ENCODE measurements at places on chromosomes 6 and 20.

- no peak for DNase-seq
These were observed 122.2 kb downstream of the JPH2 start for GRCh38 chr20:44064501-44065400.

- DNase-seq = no peak
These were observed 122.3 kb downstream of the QKI start for GRCh38 chr6:163536770-163537169.

- DNase-seq = no peak
These were observed 105.6 kb downstream of the TCP11 start for GRCh38 chr6:35035481-35036030.

- DNase-seq = no peak
These were observed 4.3 kb downstream of the KHDC1 start for GRCh38 chr6:73258721-73259120.

DNA sequence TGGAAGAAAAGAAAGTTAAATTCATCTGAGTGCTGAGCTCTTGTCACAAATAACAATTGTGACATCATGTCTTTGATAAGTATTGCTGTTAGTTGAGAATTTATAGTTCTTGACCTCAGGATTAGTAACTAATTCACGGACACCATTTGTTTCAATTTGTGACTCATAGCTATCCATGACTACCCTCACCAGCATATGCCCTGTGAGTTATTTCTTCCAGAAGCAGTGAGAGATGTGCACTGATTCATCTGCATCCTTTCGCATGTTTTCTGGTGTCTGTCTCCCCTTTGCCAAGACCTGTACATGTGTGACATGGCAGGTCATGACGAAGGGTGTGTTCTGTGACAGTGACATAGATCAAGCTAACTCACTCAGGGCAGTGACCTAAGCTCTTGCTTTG, 86.9 kb downstream of the SOBP start:
- DNase-seq = no peak

- no peak for DNase-seq
These were observed 188.4 kb downstream of the MTFR2 start for GRCh38 chr6:136061701-136062100.

- peak; percentile 91 for DNase-seq
These were observed 93.9 kb upstream of the BTN3A2 start for GRCh38 chr6:26270903-26271667.

- DNase-seq = no peak
These were observed 91.2 kb downstream of the SMAP1 start for GRCh38 chr6:70758883-70759282.

GRCh38 chr20:32496811-32497533, 88.2 kb downstream of the NOL4L start:
- DNase-seq = no peak

DNA sequence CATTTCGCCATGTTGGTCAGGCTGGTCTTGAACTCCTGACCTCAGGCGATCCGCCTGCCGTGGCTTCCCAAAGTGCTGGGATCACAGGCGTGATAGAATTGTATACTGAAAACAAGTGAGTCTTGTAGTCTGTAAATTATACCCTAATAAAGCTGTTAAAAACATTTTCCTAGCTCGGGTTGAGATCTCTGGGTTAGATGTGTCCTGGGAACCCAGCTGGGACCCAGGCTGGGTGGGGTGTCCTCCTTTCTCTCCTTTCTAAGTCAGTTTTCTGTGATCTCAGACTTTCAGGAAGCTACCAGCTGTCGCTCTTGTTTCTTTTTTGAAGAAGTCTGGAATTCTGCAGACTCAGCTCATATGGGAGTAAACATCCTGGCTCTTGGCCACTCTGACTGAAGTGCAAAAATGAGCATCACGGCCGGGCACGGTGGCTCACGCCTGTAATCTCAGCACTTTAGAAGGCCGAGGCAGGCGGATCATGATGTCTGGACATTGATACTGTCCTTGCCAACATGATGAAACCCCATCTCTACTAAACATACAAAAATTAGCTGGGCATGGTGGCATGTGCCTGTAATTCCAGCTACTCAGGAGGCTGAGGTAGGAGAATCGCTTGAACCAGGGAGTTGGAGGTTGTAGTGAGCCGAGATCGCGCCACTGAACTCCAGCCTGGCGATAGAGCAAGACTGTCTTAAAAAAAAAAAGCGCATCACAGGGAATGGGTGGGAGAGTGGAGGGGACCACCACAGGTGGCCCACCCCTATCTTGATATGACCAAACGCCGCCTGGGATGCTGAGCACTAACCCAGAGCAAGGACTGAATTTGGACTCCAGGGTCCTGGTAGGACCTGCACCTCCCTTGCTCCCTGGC, 9.9 kb upstream of the PCIF1 start:
- no peak for DNase-seq

- peak; percentile 6 for DNase-seq
These were observed 523 bp downstream of the CPXM1 start for GRCh38 chr20:2799688-2800520.

DNA sequence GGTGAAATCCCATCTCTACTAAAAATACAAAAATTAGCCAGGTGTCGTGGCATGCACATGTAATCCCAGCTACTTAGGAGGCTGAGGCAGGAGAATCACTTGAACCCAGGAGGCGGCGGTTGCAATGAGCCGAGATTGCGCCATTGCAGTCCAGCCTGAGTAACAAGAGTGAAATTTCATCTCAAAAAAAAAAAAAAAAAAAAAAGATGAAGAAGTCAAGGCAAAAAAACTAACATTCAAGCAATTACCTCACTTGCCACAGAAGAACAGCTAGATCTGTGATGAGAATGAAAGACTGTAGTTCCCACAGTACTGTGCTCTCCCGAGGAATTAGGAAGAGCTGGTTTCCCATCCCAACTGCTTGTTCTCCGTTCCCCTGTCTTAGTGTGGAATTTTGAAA, 144.7 kb upstream of the ECI2 start:
- no peak for DNase-seq

DNA sequence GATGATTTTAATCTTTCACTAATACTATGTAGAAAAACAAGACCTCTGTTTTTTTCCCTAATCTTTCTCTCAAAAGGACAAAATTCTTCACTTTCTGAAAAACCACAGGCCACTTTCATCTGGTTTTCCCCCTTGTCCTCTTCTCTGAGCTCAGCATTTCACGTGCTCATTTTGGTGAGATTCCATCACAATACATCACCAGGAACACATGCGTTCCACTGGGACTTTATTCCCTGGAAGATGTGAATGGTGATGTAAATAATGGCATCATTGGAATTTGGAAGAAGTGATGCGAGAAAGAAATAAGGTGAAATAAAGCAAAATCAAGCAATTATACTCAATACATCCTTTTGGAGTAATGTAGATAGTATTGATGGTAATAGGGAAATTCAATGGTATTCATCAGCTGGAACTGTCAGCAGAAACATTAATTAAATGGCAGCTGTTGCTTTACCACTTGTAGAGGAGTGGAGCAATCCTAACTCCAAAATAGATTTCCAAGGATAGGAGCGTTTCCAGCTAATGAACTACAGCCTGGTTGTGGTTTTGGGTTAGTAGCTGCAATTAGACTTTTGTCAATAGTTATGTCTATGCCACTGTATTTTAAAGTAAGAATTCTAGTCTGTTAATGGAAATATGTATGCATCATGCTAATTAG, 11.5 kb downstream of the FILIP1 start:
- no peak for DNase-seq

DNA sequence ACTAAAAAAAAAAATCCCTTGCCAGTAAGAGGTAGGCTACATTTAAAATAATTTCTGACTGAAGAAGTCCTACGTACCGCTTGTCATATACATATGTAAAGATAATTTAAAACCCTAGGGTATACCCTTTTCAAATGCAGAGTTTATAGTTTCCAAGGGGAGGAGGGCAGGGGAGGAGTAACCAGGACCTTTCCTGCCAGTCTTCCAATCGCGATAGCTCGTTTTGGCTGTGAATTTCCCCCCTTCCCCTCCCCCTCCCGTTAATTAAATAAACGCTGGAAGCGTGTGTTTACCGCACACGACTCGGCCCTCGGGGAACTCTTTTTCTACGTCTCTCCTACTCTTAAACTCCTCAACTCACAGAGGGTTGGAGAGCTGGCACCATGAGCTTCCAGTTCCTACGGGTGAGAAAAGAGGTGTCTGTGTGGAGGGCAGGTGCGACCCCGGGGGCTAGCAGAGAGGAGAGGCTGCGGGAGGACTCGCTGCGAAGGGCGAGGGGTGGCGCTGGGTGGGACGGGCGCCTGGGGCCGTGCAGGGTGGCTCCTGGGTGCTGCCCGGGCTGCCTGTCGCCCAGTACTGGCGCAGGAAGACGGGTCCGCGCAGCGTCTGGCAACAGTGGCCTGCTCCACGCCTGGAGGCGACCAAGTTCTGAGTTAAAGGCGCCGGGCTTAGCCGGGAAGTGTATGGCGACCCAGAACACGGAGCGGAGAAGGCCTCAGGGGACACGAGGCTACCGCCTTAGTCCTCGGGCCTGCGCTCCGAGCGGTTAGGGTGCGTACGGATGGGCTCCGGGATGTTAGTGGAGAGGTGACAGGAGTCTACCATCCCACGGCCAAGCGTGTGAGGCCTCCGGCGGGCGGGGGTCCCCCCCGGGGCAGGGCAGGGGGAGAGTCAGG, 4.1 kb upstream of the TFAP2C start:
- DNase-seq = no peak

GRCh38 chr20:46569961-46570360, 19.5 kb upstream of the OCSTAMP start:
- DNase-seq = no peak

GRCh38 chr20:58677808-58678207, 14.8 kb upstream of the NPEPL1 start:
- no peak for DNase-seq

DNA sequence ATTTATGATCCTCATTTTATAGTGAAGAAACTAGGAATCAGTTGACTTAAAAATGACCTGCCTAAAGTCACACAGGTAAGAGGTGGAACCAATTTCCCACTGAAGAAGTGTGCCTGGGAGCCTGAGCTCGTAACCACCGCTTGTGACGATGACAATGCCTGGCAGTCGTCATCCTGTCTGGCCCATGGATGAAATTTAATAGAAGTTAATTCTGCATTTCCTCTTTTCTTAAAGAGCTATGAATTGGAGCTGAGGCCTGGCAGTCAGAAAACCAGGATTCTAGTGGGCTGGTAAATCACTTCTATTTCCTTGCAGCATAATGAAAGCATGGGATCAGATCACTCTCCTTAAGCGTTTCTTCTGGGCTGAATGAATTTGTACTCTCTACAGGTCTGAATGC, 200.0 kb upstream of the SGK1 start:
- DNase-seq = no peak

DNA sequence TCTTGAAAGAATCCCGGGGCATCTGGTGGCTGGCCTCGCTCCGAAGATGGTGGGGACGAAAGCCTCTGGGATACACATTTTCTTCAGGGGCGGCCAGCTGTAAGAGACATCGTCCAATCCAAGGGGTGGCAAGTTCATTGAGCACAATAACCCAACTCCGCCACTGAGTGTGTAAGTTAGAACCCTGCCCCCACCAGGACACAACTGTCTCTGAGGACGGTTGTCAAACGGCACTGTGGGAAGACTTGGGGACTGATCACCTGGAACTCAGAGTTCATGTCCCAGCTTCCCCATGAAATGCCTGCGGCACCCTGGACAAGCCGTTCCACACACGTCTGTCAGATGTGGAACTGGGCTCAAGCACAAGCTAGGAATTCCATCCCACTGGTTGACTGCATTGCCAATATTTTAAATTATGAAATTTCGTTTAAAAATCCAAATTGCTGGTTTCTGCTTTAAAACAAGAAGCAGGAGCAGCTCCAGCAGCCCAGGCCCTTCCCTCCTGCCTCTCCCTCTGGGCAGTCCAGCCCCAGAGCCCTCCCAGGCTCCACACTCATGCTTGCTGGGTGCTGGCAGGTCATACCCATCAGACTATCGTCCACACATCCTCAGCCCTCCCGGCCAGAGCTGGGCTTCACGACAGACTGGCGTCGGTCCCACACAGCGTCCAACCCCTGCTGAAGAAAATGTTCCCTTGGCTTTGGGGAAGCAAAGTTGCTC, 80.9 kb upstream of the AFDN start:
- no peak for DNase-seq

GRCh38 chr20:18412221-18412901, 54.5 kb downstream of the DZANK1 start:
- DNase-seq = no peak

- peak; percentile 40 for DNase-seq
These were observed 186.3 kb downstream of the ADGB start for GRCh38 chr6:146785001-146785585.

GRCh38 chr6:8983202-8983688, 547.9 kb upstream of the SLC35B3 start:
- peak; percentile 42 for DNase-seq

GRCh38 chr6:114080891-114081510, 110.1 kb upstream of the HDAC2 start:
- no peak for DNase-seq

DNA sequence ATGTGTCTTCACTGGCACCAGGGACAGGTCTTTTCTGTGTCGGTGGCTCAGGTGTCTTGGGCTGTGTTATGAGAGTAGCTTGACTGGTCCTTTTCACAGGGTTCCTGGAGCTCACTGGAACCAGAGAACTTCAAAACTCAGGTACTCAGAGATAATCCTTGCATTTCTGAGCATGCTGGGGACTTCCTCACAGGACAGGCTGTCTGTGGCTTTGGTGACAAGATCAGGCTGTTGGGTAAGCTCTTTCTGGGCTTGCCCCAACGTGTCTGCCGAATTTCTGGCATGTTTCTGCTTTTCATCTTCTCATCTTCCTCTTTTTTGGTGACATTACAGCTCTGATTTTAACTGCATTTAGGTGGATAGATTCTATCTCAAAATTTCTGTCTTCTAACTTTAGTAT, 270.0 kb downstream of the CDH26 start:
- DNase-seq = no peak

DNA sequence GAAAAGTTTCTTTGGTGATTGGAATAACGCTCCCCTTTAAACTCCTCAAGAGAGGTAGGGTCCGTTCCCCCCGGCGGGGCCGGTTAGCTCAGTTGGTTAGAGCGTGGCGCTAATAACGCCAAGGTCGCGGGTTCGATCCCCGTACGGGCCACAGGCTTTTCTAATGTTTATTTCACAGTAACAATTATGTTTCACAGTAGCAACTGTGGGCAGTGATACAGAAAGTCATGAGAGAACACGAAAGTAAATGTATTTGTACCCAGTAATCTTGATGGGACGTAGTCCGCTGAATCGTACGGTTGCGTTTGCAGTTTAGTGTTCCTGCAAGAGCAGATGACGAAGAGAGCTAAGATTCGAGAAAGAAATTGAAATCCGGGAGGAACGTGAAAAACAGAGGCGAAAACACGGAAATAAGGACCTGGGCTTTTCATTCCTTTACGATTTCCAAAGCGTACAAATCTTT, 505.5 kb downstream of the PRIM2 start:
- DNase-seq = no peak

DNA sequence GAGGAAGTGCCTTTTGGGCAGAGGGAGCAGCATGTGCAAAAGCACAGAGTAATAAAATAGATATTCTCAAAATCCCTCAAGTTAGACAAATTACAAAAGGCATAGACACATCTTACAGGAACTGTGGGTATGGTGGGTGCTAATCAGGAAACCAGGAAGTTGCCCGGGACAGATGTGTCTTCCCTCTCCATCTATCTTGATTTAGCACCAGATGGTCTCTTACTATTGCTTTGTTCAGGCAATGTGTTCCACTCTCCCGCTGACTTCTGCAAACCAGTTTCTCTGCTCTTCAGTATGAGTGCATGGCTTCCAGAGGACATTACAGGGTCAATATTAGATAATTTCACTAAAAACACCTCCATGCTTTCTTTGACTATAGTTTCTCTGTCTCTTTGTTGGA, 13.2 kb downstream of the CITED2 start:
- DNase-seq = no peak
